Pancreas (tissue), 10 donors: ENCODE measurements at places on chromosomes 2 and 18. TPM values are rescaled to one million over a fixed set of nuclear protein-coding genes. Genes with fewer than 3 reads are reported as not detected.

DNA sequence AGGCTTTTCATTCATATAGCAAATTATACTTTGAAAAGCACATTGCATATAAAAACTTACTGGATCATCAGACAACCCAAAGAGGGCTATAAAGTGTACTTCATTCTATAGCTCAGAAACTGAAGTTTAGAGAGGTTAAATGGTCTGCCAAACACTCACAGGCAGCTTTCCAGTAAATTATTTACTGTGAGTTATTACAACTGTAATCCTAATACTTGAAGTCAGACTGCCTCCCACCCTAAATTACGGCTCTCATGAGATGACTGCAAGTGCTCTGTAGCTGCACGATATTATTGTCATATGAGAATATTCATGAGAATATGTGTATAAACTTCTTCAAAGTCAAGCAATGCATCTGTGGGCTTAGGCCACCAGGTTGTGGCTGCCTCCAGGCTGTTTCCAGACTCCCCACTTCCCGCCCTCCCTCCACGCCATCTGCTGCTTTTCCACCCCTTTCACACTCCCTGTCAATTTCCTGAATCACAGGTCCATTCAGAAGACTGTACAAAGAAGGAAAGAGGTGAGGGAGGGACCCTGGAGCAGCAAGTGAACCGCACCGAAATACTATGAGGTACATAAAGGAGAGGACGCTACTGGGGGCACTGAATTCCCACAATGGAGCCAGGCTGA, 111.1 kb upstream of the SPOPL start:
- no peaks in the 10 kb centered on the region for H3K27me3 ChIP-seq
- no peak overlapping the region for H3K27ac ChIP-seq
- H3K36me3 ChIP-seq = no peaks in the 10 kb centered on the region
- no peak for DNase-seq

The IL1R2 gene
- polyA plus RNA-seq = 0.70 TPM

GRCh38 chr18:35689728-35690127, 108.2 kb downstream of the GALNT1 start:
- DNase-seq = no peak
- no peak overlapping the region for H3K27ac ChIP-seq
- H3K27me3 ChIP-seq = no peaks in the 10 kb centered on the region
- H3K4me1 ChIP-seq = no peaks in the 10 kb centered on the region

DNA sequence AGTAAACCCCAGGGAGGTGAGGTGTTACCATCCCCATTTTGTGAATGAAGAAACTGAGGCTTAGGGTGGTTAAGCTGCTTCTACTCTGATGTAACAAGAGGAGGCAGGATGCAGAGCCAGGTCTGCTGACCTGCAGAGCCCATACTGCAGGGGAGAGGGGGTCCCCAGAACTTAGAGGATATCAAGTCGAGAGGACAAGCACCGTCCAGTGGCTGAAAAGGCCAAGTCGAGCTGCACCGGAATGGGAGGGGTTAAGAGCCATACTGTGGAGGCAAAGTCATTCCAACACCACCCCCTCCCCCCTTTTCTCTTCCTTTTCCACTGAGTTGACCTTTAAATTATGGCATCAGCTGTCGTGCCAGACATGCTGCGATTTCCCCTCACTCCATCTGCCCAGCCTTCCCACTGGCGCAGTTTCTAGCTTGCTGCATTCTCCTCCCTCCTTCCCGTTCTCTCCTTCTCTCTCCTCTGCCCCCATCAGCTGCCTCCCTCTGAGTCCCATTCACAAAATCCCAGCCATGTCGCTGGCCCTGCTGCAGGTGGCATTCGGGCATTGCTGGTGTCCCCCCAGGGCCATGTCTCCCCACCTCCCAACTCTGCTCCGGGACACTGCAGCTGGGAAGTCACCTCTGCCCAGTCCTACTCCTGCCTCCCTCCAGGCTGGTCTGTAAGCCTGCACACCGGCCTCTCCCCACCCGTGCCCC, 346.9 kb downstream of the DYSF start:
- H3K27me3 ChIP-seq = no peaks in the 10 kb centered on the region
- H3K4me3 ChIP-seq = no peak overlapping the region
- no peaks in the 10 kb centered on the region for H3K36me3 ChIP-seq
- no peak for DNase-seq
- no peaks in the 10 kb centered on the region for H3K4me1 ChIP-seq

DNA sequence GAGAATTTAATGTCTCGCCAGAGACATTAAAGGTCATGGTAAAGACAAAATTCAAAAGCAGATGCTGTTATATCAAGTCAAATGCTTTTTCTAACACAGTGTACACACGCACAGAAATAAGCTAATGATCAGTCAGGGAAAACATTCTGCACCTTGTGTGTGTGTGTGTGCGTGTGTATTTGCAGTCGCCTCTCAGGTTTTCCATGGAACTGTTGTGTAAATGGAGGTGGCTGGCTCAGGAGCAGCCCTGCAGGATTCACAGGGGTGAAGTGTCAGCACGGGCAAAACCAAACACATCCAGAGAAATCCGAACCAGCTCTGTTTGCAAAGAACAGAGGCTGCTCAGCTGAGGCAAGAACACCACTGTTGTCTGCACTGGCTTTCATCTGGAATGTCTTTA, 76.2 kb upstream of the YWHAQ start:
- no peak for DNase-seq
- H3K36me3 ChIP-seq = no peaks in the 10 kb centered on the region
- H3K27me3 ChIP-seq = no peaks in the 10 kb centered on the region

GRCh38 chr2:178632729-178633128, 152.5 kb downstream of the PLEKHA3 start:
- no peak overlapping the region for H3K27ac ChIP-seq
- no peak for DNase-seq
- H3K4me1 ChIP-seq = no peaks in the 10 kb centered on the region
- H3K27me3 ChIP-seq = no peaks in the 10 kb centered on the region
- H3K4me3 ChIP-seq = no peak overlapping the region
- H3K36me3 ChIP-seq = no peaks in the 10 kb centered on the region

The CHRND gene
- not detected for polyA plus RNA-seq

GRCh38 chr2:82998781-82999180, 1460.3 kb downstream of the SUCLG1 start:
- H3K4me1 ChIP-seq = no peaks in the 10 kb centered on the region

DNA sequence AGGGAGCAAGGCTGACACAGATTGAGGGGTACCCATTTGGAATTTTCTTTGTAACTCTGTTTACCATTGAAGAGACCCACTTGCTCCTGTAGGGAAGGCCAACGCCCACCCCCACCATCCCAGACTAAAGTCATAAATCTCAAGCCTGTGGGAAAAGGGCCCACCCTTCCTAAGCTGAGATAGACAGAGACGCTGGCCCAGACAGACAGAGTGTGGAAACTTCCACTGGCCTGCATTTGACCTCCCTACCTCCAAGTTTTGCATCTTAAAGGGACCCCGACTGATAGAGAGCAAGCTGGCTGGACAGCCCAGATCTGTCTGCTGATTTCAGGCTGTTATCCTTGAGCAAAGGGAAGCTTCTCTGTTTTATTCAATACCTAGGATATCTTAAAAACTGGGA, 48.2 kb upstream of the SLC14A2 start:
- H3K4me3 ChIP-seq = no peak overlapping the region
- H3K36me3 ChIP-seq = no peaks in the 10 kb centered on the region
- H3K4me1 ChIP-seq = no peaks in the 10 kb centered on the region
- no peak for DNase-seq

The MDH1B gene
- polyA plus RNA-seq = 0.95 TPM

GRCh38 chr2:150166313-150167051, 321.0 kb downstream of the RND3 start:
- no peak overlapping the region for H3K27ac ChIP-seq
- H3K4me1 ChIP-seq = peaks cover 11% of the 10 kb centered on the region
- H3K4me3 ChIP-seq = no peak overlapping the region
- no peaks in the 10 kb centered on the region for H3K27me3 ChIP-seq

DNA sequence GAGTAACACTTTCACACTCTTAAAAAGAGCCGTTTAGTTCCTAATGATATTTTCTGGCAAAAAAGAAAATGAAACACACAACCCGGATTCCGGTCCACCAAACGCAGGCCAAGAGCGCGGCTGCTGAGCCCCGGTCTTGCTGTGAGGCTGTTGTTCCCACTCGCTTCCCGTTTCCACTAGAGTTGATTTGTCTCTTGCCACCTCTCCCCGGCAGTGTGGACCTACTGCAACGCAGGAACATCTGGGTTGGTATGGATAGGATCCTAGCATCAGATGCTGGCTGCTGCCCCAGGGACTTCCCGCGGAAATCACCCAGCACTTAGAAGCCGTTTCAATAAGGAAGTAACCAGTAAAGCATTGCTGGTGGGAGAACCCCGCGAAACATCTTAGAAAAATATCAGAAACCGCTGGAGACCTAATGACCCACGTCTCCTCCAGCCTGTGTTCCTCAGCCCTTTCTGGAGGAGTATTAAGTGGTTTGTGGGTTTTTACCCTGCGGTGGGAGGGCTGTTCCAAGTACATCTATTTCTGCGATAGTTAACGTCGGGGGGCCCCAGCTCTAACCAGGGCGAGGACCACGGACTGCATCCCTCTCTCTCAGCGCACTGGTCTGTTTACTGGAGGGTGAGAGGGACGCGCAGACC, 939 bp downstream of the DOCK10 start:
- DNase-seq = no peak
- H3K27me3 ChIP-seq = no peaks in the 10 kb centered on the region
- H3K4me1 ChIP-seq = no peaks in the 10 kb centered on the region
- H3K27ac ChIP-seq = no peak overlapping the region
- peak overlapping the region; percentile 6 for H3K4me3 ChIP-seq

- H3K4me1 ChIP-seq = no peaks in the 10 kb centered on the region
- no peak for DNase-seq
- H3K36me3 ChIP-seq = no peaks in the 10 kb centered on the region
- H3K27ac ChIP-seq = no peak overlapping the region
Measured at GRCh38 chr18:23194997-23195957, 60.0 kb downstream of the CABLES1 start.

DNA sequence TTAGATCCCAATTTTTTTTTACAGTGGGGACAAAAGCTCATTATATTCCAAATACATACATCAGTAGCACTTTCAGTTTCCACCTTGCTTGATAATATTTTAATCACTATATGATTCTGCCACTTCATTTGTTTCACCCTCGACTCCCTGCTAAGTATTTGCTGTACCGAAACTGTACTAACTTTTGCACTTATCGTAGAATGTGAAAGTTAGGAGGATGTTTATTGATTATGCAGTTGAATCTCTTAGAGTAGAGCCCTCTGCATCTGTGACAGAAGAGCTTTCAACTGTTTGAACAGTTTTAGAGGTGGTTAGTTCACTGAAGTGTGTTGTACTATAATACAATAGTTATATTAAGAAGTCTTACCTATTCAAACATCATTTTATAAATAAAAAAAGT, 20.8 kb downstream of the NCOA1 start:
- H3K27ac ChIP-seq = no peak overlapping the region
- peaks cover 55% of the 10 kb centered on the region for H3K4me1 ChIP-seq
- no peak overlapping the region for H3K4me3 ChIP-seq

The UPP2 gene
- polyA plus RNA-seq = not detected

GRCh38 chr18:49228187-49228586, 232.3 kb downstream of the DYM start:
- H3K27ac ChIP-seq = no peak overlapping the region
- DNase-seq = no peak
- H3K4me1 ChIP-seq = no peaks in the 10 kb centered on the region

- no peak overlapping the region for H3K27ac ChIP-seq
- no peaks in the 10 kb centered on the region for H3K27me3 ChIP-seq
- DNase-seq = no peak
- H3K4me1 ChIP-seq = no peaks in the 10 kb centered on the region
Measured at GRCh38 chr18:6489977-6490376, 75.3 kb upstream of the L3MBTL4 start.

The SPATA3 gene
- not detected for polyA plus RNA-seq

DNA sequence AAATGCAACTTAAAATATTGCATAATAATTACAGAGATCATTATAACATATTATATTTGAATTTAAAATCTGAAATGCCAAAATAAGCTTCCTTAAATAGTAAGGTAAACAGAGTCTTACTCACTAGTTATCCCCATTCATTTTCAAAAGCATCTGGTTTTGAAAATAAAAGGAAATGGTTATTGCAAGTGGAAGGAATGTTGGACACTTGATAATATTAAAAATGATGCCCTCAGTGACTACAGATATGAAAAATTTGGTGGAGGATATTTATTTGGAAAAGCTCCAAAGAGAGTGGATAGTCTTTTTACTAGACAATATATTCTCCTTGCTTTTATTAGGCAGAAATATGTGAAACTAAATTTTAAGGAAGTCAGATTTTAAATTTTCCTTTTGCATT, 39.7 kb downstream of the CDH19 start:
- DNase-seq = no peak
- no peak overlapping the region for H3K4me3 ChIP-seq
- H3K36me3 ChIP-seq = no peaks in the 10 kb centered on the region
- no peak overlapping the region for H3K27ac ChIP-seq

The GATA6 gene
- polyA plus RNA-seq = 15.4 TPM

The CARF gene
- polyA plus RNA-seq = 1.3 TPM

The ZBTB7C gene
- 0.45 TPM for polyA plus RNA-seq

- H3K36me3 ChIP-seq = no peaks in the 10 kb centered on the region
- H3K27ac ChIP-seq = peak overlapping the region; percentile 17
- no peaks in the 10 kb centered on the region for H3K4me1 ChIP-seq
- H3K4me3 ChIP-seq = no peak overlapping the region
Measured at GRCh38 chr2:9769171-9770005, 73.9 kb upstream of the TAF1B start.

DNA sequence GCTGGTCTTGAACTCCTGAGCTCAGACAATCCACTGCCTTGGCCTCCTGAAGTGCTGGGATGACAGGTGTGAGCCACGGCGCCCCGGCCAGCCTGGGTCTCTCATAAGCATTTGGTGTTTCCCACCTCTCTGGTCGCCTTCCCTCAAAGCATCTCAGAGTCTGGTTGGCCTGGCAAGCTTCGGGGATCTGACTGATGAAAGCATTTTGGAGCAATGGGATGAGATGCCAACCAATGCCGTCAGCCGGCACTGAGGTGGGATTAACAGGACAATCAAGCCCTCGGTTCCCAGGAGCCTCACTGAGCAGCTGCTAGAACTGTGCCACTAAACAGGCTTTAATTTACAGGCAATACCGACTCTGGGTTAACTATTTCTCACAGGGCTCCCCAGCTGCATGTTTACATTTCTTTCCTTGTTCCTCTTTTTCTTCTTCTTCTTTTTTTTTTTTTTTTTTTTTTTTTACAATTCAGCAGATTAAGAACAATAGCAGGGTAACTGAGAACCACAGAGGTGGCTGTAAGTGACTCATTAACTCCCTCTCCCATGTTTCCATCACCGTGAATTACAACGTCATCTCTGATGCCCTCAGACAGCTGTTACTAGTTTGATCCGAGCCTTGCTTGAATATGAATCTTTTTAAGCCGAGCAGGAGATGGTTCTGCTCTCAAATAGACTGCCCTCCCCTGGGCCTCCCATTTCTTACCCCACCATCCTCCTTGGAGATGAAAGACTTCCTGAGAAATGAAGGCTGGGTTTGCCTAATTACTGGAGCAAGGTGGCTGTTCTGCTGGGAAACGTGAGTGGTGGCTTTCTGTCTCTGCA, 37.9 kb downstream of the ODC1 start:
- DNase-seq = no peak
- H3K27me3 ChIP-seq = no peaks in the 10 kb centered on the region
- peaks cover 39% of the 10 kb centered on the region for H3K4me1 ChIP-seq
- no peak overlapping the region for H3K4me3 ChIP-seq

The TUBA3E gene
- polyA plus RNA-seq = not detected
